ENCODE measurements at places on chromosomes 2 and 18. TPM values are rescaled to one million over a fixed set of nuclear protein-coding genes. Genes with fewer than 3 reads are reported as not detected.

- no peak overlapping the region for H3K27ac ChIP-seq
- H3K4me1 ChIP-seq, result no peaks in the 10 kb centered on the region
- H3K36me3 ChIP-seq, result no peaks in the 10 kb centered on the region
- peaks cover 22% of the 10 kb centered on the region for H3K27me3 ChIP-seq
- DNase-seq, result no peak
Measured at GRCh38 chr18:3877678-3878077, 427.7 kb downstream of the TGIF1 start.

Gene MPP4
- not detected for total RNA-seq

Gene FKBP7
- total RNA-seq, result 2.9 TPM

Gene GREB1L
- not detected for total RNA-seq

Gene NEU2
- not detected for total RNA-seq

- H3K27ac ChIP-seq, result no peak overlapping the region
- H3K4me3 ChIP-seq, result no peak overlapping the region
- H3K27me3 ChIP-seq, result peaks cover 6% of the 10 kb centered on the region
- no peaks in the 10 kb centered on the region for H3K4me1 ChIP-seq
- DNase-seq, result no peak
- H3K36me3 ChIP-seq, result no peaks in the 10 kb centered on the region
Measured at GRCh38 chr18:65755616-65756015, 4.8 kb downstream of the CDH7 start.

Gene NETO1
- not detected for total RNA-seq

DNA sequence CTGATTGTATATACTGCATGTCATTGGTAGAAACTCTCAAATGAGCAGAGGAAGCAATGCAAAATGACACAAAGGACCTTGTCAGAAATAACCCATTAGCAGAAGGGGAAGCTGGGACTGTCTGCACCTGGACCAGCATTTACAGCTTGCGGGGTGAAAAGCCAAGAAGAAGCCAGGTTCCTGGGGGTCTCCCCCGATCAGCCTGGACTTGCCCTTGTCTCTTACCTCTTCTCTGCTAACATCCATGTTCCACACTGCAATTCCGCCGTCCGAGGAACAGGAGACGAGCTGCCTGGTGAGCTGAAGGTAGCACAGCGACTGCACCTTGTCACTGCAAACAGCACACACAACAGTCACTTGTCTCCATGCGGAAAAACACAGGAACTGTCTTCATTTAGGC lies 51.1 kb downstream of the WDFY1 start:
- H3K4me3 ChIP-seq, result no peak overlapping the region
- H3K36me3 ChIP-seq, result peaks cover 58% of the 10 kb centered on the region
- H3K4me1 ChIP-seq, result peaks cover 29% of the 10 kb centered on the region
- H3K27me3 ChIP-seq, result no peaks in the 10 kb centered on the region

Data from activated T-helper 1 cell treated with anti-CD3 and anti-CD28 coated beads, Interleukin-12 subunit alpha, Interleukin-12 subunit beta, Interleukin-2, Interleukin-4 antibody, amounts not matched to agents 30 ng/mL and 10 ng/mL and 1 ng/mL, durations not matched to agents 14 hours and 24 hours and 36 hours (primary cell).